ENCODE measurements at places on chromosomes 7 and 10.

DNA sequence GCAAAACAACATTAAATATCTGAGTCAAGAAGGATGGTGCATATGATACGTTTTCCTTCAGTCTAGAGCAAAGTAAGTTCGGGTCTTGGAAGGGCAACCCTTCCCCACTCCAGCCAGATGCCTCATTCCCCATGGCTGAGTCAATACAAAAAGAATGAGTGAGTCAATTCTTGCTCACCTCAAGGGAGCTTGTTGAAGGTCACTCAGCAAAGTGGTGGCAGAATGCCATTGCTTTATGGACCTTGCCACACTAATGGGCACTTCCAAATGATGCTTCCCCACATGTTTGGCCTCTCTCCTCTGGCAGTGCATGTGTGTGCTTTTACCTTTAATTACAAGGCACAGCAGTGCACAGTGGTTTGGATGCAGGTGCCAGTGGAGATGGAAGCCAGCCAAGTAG is 296.5 kb downstream of the SORCS3 start:
- no peak for DNase-seq

GRCh38 chr10:61356354-61356753 is 96.8 kb downstream of the TMEM26 start:
- DNase-seq = no peak

- DNase-seq = no peak
These were observed 54.5 kb upstream of the TOMM7 start for GRCh38 chr7:22876986-22877729.

DNA sequence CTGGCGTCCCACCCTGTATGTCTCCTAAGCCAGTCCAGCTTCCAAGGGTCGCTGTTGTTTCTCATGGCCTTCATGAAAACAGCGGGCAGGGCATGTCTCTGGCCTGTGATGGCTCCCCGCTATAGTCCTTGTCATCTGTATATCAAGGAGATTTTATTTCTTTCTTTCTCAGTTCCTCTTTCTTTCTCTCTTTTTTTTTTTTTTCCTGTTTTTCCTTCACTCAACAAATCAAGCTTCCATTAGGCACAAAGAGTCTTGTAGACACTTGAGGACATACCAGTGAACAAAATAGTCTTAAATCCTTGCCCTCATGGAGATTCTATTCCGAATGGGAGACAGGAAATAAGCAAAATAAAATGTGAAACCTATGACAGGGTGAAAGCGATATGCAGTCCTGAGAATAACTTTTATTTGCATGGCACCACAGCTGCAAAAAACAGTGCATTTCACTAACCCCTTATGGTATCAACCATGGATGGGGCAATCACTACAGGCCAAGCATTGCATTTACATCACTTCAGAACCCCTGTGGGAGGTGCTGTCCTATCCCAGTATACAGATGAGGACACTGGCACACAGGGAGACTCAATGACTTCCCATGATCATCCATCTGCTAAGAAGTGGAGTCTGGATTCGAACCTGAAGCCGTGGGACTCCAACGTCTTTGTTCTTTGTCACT is 50.7 kb downstream of the SYPL1 start:
- DNase-seq = no peak

- DNase-seq = peak; percentile 41
These were observed 7.6 kb downstream of the FAM53B start for GRCh38 chr10:124736491-124737136.

DNA sequence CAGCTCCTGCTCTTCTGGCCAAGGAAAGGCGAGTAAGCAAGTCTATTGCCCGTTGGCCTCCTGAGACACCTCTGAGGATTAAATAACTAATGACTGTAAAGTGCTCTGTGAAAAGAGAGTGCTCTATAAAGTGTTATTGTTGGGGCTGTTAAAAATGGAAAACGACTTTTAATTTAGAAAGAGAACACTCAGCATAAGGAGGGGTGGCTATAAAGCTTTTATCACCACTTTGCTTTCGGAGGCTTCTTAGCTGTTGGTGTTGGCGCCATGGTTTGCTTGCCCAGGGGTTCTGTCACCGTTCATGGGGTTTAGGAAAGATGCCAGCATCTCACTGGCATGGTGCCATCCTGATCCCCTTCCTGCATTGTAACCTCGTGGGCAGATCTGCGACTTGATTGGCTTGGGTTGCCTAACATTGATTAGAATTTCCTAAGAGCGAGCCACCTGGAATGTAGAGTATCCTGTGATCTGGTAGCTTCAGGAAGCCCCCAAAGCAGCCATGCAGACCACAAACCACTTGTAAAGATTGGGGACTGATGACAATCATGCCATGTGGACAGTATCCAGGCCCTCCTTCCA is 509.9 kb downstream of the LRMDA start:
- no peak for DNase-seq

DNA sequence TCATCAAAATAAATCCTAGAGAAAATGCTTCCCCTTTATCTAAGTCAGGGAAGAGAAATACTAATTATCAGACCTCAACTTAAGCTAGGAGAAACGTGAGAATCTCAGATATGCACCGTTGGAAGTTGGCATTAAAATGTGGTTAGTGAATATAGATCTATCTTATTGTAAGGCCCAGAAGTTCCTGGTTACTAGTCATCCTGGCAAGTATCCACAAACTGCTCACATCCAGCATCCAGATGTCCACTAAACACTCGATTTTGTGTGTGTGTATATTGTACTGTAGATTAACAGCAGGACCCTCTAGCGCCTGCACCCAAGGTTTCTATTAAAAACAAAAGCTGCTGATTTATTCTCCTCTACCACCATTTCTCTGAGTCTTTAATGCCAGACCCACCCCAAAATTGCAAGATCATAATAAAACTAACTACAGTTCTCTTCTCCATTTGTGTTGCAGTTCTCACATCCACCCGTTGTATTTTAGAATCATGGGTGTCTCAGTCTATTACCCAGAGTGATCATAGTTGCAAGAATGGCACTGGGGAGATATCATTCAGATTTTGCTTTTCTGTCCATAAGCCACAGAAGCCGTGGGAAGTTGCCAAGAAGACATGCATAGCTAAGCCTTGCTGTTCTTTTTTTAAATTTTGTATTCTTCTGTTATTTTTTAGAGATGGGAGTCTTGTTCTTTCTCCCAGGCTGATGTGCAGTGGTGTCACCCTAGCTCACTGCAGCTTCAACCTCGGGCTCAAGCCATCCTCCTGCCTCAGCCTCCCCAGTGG is 165.4 kb downstream of the KIAA1217 start:
- no peak for DNase-seq

DNA sequence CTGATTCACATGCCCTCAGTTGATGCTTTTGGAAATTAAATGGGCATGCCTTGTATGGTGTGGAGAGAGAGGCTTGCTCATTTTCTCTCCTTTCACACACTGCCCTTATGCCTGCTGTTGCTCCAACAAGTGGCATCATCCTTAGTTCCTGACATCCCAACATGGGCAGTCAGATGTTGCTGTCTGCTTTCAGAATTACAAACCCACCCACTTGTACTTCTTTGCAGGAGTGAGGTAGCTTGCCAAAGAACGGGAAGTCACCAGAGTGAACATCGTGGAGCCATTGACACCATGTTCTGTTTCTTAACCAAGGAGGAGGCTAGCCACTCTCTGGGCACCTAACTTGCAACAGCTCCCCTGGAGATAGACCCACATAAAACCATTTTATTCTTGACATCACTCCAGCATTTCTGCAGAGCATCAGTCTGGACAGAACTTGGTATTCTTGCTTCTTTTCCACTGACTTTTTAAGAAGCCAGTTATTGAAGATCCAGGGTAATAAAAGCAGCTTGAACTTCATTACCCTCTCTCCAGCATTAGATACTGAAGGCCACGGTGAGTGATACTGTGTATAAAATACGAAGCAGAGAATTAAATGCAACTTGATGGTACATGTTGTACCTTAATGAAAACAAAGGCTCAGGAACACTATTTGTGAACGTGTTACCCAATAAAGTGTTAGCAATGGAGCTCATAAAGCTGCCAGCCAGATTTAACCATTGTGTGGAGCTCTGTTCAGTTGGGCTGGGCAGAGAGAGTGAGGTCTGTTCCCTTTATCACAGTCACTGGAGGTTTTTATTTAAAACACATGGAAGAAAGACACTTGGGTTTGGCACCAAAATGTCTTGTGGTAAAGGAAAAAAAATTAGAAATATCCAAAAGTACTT is 195.8 kb upstream of the HABP2 start:
- no peak for DNase-seq

GRCh38 chr7:106767078-106767477 is 98.0 kb upstream of the PIK3CG start:
- no peak for DNase-seq

DNA sequence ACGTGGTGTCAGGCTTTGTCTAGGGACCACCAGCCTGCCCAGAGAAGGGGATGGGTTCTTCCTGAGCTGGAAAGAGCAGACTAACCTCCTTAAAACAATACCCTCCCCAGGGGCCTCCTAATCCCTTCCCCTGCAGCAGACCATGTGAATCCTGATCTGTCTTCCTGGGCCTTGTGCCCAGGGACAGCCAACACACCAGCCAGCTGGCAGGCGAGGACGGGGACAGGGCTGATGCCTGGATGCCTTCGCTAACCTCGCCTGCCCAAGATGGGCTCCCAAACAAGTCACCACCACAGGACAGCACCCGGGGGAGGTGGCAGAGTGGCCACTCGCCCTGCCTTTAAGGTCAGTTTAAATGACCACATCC is 17.6 kb downstream of the PODXL start:
- no peak for DNase-seq

GRCh38 chr10:119737823-119738222 is 12.0 kb downstream of the INPP5F start:
- DNase-seq = no peak

GRCh38 chr10:114714281-114714741 is 56.2 kb upstream of the ABLIM1 start:
- no peak for DNase-seq

GRCh38 chr7:148332191-148333186 is 258.1 kb upstream of the C7orf33 start:
- no peak for DNase-seq

DNA sequence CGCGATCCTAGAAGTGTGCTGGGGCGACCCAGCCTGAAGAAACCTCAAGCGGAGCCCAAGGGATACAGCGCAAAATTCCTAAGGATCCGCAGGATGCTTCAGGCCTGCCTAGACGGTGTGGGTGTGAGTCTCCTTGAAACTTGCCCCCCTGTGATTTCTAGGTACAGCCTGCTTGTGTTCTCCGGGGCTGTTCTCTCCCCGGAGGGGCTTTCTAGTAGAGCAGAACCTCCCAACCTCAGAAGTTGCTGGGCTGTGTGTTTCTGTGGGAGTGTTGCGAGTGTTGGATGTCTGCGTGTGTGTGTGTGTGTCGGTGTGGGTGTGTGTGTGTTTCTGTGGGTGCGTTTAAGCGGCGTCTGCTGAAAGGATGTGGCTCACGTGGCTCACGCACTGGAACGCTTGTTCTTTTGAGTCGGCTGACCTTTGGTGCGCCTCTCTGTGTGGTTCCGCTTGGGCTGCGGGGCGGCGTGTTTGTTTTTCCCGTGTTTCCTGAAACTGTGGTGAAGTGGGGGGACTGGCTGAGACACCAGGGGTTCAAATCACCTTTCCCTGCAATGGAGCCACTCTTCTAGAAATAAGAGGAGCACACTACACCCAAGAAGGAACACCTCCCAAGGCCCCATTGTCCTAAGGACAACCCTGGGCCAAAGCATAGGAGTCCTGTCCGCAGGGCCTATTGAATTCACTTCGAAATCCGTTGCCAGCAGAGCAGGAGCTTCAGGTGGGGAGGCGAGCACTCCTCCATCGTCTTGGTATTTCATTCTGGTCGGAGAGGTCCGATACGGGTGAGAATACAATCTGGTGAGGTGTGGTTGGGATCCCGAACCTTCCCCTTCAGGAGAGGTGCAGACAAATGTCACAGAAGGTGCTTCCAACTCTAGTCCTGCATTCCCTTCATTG is 25.1 kb upstream of the ZNF273 start:
- DNase-seq = no peak

GRCh38 chr7:15131661-15132060 is 229.1 kb upstream of the DGKB start:
- DNase-seq = no peak

GRCh38 chr10:46064269-46064817 is 18.3 kb upstream of the MSMB start:
- no peak for DNase-seq

- no peak for DNase-seq
These were observed 56.6 kb downstream of the TMEM209 start for GRCh38 chr7:130148561-130148960.

- DNase-seq = no peak
These were observed 41.5 kb upstream of the EBLN1 start for GRCh38 chr10:22259280-22259679.

DNA sequence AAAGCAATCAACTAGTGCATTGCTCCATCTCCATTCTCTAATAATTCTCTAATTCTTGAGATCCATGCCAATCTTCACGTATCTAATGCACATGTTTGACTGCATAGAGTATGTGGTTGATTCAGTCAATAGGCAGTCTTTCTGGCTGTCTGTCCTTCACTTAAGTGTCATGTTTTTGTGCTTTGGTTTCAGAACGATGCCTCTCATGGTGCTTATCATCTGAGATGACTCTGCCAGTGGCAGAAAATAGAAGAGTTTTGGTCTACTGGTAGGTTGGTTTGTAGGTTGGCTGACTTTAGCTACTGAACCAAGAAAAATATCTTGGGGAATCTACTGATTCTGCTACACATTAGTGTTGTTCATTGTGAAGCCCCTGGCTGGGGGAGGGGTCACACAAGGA is 364.2 kb downstream of the SFMBT2 start:
- no peak for DNase-seq

- no peak for DNase-seq
These were observed 306.4 kb upstream of the FZD1 start for GRCh38 chr7:90957883-90958282.

- DNase-seq = no peak
These were observed 48.9 kb upstream of the GJD4 start for GRCh38 chr10:35555962-35556930.

GRCh38 chr7:91496251-91496820 is 232.1 kb downstream of the FZD1 start:
- no peak for DNase-seq

- peak; percentile 59 for DNase-seq
These were observed 2.6 kb downstream of the NPTX2 start for GRCh38 chr7:98619450-98620321.

DNA sequence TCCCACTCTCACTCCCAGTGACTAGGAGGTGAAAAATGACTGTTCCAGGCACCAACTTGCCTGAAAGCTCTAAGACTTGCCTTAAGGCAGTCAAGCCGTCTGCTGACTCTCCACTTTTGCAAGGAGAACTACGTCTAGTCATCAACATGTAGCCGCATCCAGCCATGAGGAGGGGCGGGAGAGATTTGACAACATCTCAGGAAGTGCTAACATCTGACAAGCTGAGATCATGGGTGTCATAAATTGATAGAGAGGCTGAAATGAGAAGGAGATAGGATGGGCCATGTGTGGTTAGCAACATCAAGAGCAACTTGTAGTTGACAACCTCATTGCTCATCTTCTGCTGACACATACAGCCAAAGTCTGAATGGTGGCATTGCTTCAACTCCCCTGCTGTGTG is 9.0 kb upstream of the TBXAS1 start:
- DNase-seq = no peak

DNA sequence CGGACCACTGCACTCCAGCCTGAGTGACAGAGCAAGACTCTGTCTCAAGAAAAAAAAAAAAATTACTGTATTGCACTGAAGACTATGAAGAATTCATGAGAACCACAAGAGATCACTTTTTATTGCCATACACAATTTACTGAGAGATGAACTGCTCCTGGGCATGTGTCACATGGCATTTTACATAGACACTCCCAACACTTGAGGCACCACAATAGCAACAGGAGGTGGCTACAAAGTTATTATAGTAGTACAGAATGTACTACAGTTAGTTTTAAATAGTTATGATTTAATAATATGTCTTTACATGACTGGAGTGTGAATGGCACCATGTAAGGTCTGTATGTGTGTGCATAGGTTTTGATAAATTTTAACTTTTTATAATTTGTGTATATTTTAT is 70.6 kb downstream of the KMT2E start:
- DNase-seq = no peak

- no peak for DNase-seq
These were observed 201.6 kb upstream of the KLF6 start for GRCh38 chr10:3986493-3987142.

Measured in ecto neural progenitor cell (in vitro differentiated cells).